Placental epithelial cell (primary cell): ENCODE measurements at places on chromosomes 11 and 22. TPM values are rescaled to one million over a fixed set of nuclear protein-coding genes. Genes with fewer than 3 reads are reported as not detected.

The MDK gene
- 76.0 and 349 TPM in 2 replicates for total RNA-seq

The A4GALT gene
- 7.9 and 15.1 TPM in 2 replicates for total RNA-seq

The P2RY2 gene
- total RNA-seq, result 9.0 and 16.3 TPM in 2 replicates

The FOLR1 gene
- 5.9 and 7.1 TPM in 2 replicates for total RNA-seq

The OR8G5 gene
- total RNA-seq, result not detected in 2 replicates
